Panc1 (cell line): ENCODE measurements at places on chromosomes 3 and 15. TPM values are rescaled to one million over a fixed set of nuclear protein-coding genes. Genes with fewer than 3 reads are reported as not detected.

SIDT1 gene
- total RNA-seq, result not detected

DNA sequence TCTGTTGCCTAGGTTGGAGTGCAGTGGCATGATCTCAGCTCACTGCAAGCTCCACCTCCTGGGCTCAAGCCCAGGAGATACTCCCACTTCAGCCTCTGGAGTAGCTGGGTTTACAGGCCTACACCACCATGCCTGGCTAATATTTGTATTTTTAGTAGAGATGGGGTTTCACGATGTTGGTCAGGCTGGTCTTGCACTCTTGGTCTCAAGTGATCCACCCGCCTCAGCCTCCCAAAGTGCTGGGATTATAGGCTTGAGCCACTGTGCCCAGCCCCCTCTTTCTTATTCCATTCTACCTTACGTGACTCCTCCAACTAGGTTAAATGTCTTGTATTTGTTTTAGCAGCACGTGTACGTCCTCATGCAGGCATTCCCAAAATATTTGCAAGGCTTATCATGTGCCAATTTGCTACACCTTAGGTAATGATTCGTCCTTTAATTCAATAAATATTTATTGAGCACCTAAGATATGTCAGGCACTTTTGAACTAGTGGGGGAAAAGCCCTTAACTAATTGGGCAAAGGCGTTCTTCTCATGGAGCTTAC is 14.9 kb upstream of the MAGI1 start:
- no peak for DNase-seq

TRPM1 gene
- total RNA-seq, result not detected

ECE2 gene
- not detected for total RNA-seq

ARMC8 gene
- total RNA-seq, result 56.0 TPM

SLC33A1 gene
- total RNA-seq, result 27.2 TPM

KBTBD13 gene
- total RNA-seq, result not detected

SH3BP5 gene
- total RNA-seq, result 12.0 TPM

- no peak for DNase-seq
These were observed 2.5 kb downstream of the SNRK start for GRCh38 chr3:43288850-43289249.
